ENCODE measurements at places on chromosomes 1 and 21. TPM values are rescaled to one million over a fixed set of nuclear protein-coding genes. Genes with fewer than 3 reads are reported as not detected.

- H3K36me3 ChIP-seq = no peaks in the 10 kb centered on the region
- DNase-seq = no peak
- H3K4me3 ChIP-seq = no peak overlapping the region
- no peak overlapping the region for H3K27ac ChIP-seq
Measured at GRCh38 chr1:243727503-243728203, 122.4 kb downstream of the AKT3 start.

DNA sequence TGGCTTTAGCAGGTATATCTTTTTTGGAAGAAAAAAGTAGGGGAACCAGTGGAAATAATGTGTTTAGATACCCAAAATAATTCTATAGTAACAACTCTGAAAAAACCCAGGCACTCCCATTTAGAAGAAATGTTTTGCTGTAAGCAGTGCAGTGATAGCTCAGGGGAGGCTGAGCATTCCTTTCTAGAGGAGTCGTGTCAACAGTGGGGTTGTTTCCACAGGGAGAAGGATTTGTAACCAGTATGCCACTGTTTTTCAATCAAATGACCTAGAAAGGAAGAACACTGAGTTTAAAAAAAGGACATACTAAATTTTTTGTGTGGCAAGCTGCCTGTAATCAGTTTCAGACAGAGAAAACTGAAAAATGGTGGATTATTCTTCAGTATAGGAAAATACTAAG, 2.4 kb downstream of the PGD start:
- DNase-seq = no peak
- H3K36me3 ChIP-seq = peaks cover 26% of the 10 kb centered on the region
- no peak overlapping the region for H3K27ac ChIP-seq
- H3K27me3 ChIP-seq = no peaks in the 10 kb centered on the region

GRCh38 chr1:40411843-40412242, 38.3 kb downstream of the SMAP2 start:
- H3K36me3 ChIP-seq = peaks cover 25% of the 10 kb centered on the region
- H3K27me3 ChIP-seq = no peaks in the 10 kb centered on the region
- DNase-seq = no peak
- H3K27ac ChIP-seq = no peak overlapping the region

The ADORA3 gene
- total RNA-seq = 29.5 TPM

The TAL1 gene
- 2.4 TPM for total RNA-seq

The LCE2C gene
- 1.8 TPM for total RNA-seq

The HSPB7 gene
- 430 TPM for total RNA-seq
